ENCODE measurements at places on chromosomes 2 and 18.

DNA sequence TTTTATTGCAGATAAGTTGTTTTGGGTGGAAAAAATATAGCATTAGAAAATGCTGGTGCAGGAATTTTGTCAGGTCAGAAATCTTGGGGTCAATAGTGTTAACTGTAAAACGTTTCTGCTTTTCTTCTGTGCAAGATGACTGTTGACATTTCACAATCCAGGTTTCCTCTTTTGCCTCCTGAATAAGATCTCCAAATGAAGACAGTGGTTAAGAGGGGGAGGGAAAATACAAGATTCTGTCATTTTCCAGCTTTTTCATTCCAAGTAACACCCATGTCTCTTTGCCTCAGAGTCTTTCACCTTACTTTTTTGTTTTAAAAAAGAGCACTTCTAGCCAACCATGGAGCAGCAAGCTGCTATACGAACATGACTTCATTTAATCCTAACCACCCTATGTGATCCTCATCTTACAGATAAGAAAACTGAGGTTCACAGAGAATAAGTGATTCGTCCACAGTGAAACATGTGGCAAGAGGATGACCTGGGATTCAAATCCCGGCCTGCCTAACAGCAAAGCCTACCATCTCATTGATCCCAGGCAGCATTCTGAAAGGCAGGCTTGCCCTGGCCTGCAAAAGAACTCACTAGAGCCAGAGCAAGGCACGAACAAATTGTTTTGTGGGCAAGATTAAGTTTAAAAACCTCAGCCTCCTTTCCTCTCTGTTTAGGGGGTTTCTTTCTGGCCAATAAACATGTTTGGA lies 3.0 kb downstream of the PLEK start:
- no peak for DNase-seq

GRCh38 chr2:182636699-182637098 lies 79.4 kb upstream of the DNAJC10 start:
- no peak for DNase-seq

GRCh38 chr2:219592736-219593135 lies 4.9 kb upstream of the STK11IP start:
- DNase-seq = no peak

GRCh38 chr2:65504814-65505697 lies 72.7 kb upstream of the SPRED2 start:
- DNase-seq = peak; percentile 39

DNA sequence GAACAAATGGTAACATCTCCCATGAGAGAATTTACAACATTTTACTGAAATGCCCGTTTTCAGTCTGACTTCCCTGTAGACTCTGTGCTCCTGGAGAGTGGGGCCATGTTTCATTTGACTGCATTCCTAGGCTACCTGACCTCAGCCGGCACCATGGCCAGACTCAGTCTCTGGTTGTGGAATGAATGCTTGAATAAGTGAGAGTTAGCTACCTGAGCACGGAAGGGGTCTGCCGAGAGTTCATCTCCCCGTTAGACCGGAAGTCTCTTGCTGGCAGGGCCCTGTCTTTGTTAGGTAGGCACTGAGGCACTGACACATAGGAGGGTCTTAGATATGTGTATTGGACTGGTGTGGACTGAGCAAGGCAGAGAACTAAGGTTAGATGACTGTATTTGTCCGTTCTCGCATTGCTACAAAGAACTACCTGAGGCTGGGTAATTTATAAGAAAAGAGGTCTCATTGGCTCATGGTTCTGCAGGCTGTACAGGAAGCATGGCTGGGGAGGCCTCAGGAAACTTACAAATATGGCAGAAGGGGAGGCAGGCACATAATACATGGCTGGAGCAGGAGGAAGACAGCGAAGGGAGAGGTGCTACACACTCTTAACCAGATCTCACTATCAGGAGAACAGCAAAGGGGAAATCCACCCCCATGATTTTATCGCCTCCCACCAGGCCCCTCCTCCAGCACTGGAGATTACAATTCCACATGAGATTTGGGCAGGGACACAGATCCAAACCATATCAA lies 271.2 kb downstream of the GLI2 start:
- no peak for DNase-seq

- no peak for DNase-seq
These were observed 8.1 kb downstream of the MARS2 start for GRCh38 chr2:197713271-197713670.

- DNase-seq = no peak
These were observed 109.9 kb upstream of the CAB39 start for GRCh38 chr2:230602562-230603230.

- DNase-seq = no peak
These were observed 90.0 kb downstream of the WDSUB1 start for GRCh38 chr2:159196393-159196925.

- DNase-seq = no peak
These were observed 1.6 kb downstream of the IL1R1 start for GRCh38 chr2:102144128-102144527.

All from osteoblast (primary cell).